ENCODE measurements at places on chromosomes 4 and X.

- peak; percentile 51 for DNase-seq
Observed at GRCh38 chrX:15493118-15493962, at the start of gene PIR. Gene PIR (minus strand): TSS chrX:15493333. CDS start chrX:15491257, 2,076 bp downstream.

DNA sequence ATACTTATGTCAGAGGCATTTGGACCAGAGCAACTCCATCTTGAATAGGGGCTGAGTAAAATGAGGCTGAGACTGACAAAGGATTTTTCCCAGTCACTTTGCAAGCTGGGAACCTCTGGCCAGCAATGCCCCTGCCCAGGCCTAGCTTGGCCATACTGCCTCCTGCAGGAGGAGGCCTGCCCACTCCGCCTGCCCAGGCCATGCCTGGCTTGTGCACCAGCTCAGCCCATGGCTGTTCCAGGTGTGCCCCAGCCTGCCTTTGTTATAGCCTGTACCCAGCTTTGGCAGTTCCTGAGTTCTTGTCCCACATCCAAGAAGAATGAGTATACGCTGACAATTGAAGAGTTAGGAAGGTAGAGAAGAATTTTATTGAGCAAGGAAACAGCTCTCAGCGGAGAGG is 176.1 kb downstream of the AASDH start:
- no peak for DNase-seq

DNA sequence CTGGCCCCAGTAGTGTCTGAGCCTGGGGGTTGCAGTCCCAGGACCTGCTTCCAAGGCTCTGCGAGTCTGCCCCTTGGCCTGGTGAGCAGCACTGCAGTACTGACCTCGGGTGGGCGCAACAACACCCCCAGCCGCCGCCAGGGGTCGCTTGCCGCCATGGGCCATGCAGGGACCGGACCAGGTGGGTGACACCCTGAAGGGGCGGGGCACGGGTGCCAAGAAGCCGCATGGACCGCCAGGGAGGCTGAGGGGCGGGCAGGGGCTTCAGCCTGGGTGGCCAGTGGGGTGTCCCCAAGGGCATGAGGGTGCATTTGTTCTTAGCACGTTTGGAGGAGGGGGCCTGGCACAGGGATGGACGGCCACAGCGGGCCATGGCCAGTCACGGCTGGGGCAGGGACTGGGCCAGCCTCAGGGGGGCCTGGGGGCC is 25.0 kb downstream of the TACC3 start:
- peak; percentile 7 for DNase-seq

DNA sequence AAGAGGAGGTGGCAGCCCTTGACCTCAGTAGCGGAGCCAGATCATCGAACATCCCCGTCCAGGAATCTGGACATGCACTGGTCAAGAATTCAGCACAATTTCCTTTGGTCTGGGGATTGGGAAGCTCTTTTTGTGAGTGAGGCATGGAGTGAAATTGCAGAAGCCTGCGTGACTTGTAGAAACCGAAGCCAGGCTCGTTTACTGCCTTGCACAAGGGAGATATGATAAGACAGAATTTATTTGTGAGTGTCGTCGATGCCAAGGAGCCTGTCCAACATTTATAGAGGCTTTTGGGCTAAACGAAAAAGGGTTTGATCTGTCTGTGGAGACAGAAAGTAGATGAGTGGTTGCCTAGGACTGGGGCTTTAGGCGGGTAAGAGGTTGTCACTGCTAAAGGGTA is 50.6 kb downstream of the TBL1X start:
- no peak for DNase-seq

GRCh38 chrX:104972737-104973136 is 247.8 kb downstream of the TEX13A start:
- DNase-seq, result no peak

GRCh38 chr4:143554728-143555597 is 41.5 kb downstream of the SMARCA5 start:
- no peak for DNase-seq

- no peak for DNase-seq
Observed at GRCh38 chrX:19214311-19214710, 92.0 kb upstream of the ADGRG2 start.

GRCh38 chr4:100188829-100189228 is 1.4 kb downstream of the DDIT4L start:
- no peak for DNase-seq

GRCh38 chr4:127698789-127699200 is 31.4 kb upstream of the SLC25A31 start:
- DNase-seq, result no peak

GRCh38 chr4:94965852-94966251 is 208.1 kb downstream of the BMPR1B start:
- no peak for DNase-seq

GRCh38 chr4:789571-790465 is 36.1 kb downstream of the CPLX1 start:
- no peak for DNase-seq

DNA sequence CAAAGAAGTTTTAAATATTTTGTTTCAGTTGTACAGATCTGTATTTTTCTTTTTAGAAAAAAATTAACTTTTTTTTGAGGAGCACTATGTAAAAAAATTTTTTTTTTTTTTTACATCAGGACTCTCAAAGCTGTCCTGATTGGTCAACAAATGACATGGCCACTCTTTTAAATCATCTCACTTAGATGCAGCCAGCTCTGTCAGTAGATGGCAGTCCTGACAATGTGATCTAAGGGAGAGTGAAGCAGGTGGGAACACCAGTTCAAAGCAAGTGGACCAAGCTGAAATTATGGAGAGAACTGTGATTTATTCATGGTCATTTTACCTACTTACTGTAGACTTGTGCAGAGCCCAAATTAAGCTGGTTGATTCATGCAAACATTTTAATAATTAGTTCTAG is 174.7 kb upstream of the GPRIN3 start:
- DNase-seq, result no peak

DNA sequence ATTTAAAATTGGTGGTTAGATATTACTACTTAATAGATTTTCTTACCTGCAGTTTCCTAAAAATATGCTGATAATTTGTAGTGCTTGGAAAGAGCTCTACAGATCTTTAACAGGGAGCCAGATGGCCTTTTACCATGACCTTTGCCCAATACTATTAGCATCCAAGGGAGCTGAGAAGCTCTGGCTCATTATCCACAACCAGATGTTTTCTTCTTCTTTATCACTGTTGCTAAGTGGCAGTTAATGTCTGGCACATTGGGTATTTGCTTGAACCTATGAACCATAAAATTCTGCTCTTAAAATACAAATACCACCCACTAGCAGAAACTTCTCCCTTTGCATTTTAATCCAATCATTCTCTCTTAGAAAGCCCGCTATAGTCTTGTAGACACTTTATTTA is 1480.3 kb downstream of the C4orf33 start:
- no peak for DNase-seq

DNA sequence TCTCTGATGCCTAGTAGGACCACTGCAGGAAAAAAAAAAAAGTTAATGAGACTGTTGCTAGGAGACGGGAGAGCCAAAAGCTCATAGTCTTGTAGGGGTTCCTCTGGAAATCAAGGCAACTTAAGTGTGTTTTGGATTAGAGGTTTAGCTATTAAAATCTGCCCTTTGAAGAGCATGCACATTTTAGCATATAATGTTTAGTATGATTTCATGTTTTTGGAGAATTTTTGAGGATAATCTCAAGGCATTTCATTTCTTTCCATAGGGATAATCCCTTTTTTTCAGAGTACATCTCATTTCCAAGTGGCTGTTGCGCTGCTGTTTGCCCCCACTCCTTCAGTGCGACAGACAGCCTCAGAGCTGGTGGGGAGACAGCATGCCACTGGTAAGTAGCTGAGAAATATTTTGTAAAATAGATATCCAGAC is at the start of gene LINC00632:
TSS of gene LINC00632 (plus strand) at position 339 of the 426 bp plus-strand sequence.
- no peak for DNase-seq

DNA sequence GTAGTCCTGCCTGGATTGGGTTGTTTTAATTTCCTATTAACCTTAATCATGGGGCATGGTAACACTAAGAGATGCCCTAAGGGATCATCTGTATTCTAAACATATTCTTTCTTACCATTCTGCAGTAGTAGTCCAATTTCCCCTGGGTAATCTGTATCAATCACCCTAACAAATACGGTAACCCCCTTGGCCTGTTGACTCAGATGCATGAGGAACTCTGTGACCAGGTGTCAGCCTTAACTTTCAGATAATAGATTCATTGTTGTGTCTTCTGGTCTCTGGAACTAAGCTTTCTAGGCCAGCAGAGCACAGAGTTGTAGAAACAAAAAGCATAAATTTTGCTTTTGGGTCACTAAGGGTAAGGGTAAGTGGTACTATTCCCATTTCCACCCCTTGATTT is 13.1 kb upstream of the BANK1 start:
- no peak for DNase-seq

DNA sequence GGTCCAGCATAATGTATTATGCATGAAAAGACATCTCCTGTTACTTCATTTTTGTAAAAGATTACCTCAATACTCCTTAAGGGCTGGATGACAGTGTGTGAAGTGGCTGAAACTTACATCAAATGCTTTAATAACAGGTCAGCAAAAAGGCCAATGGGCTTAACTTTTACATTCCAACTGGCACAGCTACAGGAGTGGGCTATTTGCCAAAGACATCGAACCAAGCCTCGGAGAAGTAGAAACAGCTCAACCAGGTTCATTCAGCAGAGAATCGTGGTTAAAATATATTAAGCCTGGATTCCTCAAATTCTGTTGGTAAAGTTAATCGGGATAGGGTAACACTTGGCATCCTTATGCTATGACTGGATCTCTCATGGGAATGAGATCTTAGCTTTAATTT is 639.7 kb downstream of the TRIML1 start:
- no peak for DNase-seq

- no peak for DNase-seq
Observed at GRCh38 chr4:141192564-141192963, 28.1 kb upstream of the ZNF330 start.

DNA sequence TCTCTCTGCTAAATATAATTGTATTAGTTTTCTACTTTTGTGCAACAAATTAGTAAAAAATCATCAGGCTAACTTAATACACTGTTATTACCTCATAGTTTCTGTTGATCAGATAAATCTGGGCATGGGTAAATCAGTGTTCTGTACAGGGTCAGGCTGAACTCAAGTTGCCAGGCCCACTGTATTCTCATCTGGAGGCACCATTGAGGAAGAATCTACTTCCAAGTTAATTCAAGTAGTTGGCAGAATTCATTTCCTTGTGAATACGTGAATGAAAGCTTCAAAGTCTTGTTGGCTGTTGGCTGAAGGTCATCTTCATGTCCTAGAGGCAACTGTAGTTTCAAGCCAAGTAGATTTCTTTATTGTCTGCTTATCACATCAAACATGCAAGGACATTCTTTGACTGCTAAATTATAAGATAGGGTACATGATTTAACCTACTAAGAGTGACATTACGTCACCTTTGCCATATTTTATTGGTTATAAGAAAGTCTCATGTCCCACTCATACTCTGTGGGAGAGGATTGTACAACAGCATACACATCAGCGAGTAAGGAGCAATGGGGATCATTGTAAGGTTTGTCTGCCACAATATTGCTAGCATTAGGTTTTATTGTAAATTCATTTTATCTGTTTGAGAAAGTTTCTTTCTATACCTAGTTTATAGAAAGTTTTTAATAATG is 1219.0 kb downstream of the ARAP2 start:
- DNase-seq, result no peak

DNA sequence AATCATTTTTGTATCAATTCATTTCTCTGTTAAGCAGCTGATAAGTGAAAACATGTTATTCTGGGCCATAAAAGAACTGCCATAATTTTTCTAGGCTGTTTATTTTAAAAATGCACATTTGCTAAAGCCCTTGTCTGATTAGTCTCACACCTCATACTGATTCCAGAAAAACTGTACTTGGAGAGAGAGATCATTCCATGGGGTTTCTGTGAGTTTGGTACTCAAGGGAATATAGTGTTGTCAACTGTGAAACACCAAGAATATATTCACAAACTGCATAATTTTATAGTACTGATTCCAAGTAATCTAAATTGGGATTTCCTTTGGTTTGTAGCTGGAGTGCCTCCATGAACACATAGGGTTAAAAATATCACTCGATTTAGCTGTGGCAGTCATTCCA is 547.6 kb downstream of the RPA4 start:
- no peak for DNase-seq

DNA sequence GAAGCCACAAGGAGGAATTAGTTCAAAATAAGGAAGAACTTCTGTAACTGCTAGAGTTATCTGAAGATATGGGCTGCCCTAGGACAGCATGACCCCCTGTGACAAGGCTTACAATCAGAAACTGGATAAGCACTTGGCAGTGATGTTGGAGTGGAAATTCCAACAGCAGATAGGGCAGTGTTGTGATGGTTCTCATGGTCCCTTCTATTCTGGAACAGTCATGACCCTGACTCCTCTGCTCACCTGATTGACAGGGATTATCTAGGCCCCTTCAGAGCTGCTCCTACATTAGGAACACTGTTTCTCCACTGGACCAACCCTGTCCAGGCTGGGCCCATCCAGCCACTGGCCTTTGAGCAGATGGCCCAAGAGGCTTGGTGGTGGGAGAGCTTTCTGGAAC is 17.9 kb downstream of the NALF2 start:
- no peak for DNase-seq

GRCh38 chr4:102612824-102613366 is 111.7 kb downstream of the NFKB1 start:
- DNase-seq, result no peak

DNA sequence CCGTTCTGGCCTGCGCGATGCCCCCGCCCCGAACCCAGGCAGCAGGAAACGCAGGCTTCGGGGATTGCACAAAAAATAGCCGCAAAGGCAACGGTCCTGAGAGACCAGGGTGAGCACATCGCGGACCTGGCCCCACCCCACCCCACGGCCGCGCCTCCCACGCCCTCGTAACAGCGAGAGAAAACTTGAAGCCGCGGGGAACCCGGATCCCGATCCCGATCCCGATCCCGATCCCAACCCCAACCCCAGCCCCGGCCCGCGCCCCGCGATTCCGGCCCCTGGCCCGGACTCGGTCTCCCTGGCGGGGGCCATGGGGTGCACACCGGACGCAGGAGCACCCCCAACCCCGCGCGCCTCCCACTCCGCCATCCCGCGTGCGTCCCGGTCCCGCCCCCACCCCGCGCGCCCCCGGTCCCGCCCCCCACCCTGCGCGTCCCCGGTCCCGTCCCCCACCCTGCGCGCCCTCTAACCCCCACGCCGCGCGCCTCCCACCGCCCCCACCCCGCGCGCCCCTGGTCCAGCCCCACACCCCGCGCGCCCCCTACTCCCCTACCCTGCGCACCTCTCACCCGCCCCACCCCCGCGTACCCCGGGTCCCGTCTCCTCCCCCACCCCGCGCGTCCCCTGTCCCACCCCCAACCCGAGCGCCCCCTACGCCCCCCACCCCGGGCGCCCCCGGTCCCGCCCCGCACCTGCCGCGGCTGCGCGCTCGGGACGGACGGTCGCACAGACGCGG is 29.0 kb downstream of the NOP14 start:
- no peak for DNase-seq

- no peak for DNase-seq
Observed at GRCh38 chr4:82642331-82642730, 80.5 kb upstream of the TMEM150C start.

GRCh38 chr4:74374128-74374527 is 9.2 kb downstream of the EREG start:
- DNase-seq, result no peak

Data from NCI-H1436 treated with DMSO at 0.1 percent for 48 hours (cell line).